ENCODE measurements at places on chromosomes 7 and 10. TPM values are rescaled to one million over a fixed set of nuclear protein-coding genes. Genes with fewer than 3 reads are reported as not detected.

PNLIPRP1 gene
- 0.22 TPM for polyA plus RNA-seq

CD36 gene
- 35.0 TPM for polyA plus RNA-seq

PVRIG gene
- 4.7 TPM for polyA plus RNA-seq

SVIL gene
- polyA plus RNA-seq: 44.7 TPM

ERVW-1 gene
- 1.1 TPM for polyA plus RNA-seq

NEURL1 gene
- polyA plus RNA-seq: 1.2 TPM

GRCh38 chr10:116371737-116372136 is 47.5 kb downstream of the CCDC172 start:
- no peak for DNase-seq

DNA sequence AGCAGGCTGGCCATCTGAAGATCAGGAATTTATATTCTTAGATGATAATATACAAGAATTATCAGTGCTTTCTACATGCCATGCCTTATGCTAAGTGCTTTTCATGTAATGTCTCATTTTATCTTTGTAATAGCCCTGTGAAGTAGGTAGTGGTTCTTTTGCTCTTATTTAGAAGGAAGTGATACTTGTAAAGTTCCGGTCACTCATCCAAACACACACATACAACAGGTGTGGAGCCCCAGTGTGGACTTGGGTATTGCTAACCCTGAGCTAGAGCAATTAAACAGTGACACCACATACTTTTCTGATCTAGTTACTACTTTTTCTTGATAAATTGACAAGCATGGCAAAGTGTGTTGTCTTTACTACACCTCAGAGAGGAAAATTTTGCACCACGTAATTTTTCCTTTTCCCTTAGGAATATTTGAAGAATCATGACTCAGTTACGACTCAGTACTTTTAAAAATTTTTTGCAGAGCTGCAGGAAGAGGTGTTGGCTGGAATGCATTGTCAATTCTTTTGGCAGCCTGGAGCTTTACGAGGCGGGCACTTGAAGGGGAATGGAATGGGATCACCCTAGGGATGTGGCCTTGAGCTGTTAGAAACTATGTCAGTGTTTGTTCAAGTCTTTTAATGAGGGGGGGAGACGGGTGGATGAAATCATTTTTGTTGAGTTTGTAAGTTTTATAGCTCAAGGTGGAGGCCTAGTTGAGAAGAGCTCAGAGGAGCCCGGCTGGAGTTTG is 212.5 kb upstream of the CELF2 start:
- DNase-seq: no peak

DNA sequence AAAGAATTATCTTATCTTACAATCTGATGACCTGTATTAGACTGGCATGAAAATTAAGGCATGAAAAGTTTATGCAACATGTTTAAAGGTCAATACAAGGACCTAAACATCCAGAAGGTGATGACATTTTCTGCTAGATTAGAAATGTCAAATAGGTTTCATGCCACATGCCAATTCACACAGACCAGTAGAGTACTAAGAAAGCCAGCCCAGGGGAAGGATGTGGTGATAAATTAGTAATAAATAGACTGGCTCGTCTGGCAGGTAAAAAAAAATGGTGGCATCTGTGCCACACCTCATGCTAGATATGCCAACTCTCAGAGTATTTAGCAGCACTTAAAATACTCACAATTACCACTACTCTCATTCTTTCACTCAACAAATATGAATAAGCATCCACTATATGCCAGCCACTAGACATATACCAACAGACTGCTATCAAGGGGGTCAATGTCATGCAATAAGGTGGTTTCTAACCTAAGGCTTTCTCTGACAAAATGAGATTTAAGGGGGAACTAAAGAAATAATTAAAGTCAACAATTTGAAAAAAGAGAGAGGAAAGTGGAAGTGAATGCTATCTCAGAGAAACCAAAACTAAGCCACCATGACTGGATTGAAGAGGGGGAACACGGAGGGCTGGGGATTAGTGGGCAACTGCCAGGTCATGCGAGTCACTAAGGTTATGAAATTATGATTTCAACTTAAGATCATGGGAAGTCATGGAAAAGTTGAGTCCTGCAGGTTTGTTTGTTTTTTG is 83.5 kb downstream of the SGMS1 start:
- no peak for DNase-seq

DNA sequence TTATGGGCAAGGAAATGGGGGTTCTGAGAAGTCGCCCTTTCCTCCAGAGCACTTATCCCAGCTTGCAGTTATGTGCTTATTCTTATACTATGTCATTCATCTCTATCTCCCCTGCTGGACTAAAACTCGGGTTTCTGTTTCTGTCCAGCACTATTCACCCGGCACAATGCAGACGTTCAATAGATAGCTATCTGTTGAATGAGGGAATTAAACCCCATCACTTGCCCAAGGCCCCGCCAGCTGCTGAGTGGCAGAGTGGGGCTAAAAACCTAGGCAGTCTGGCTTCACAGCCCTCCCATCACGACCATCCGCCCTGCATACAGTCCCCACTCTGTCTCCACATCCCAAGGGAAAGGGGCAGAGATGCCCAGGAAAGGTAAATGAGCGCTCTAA is 5.4 kb downstream of the SLIT1 start:
- no peak for DNase-seq

- DNase-seq: no peak
Observed at GRCh38 chr7:79930604-79931003, 204.0 kb upstream of the GNAI1 start.

DNA sequence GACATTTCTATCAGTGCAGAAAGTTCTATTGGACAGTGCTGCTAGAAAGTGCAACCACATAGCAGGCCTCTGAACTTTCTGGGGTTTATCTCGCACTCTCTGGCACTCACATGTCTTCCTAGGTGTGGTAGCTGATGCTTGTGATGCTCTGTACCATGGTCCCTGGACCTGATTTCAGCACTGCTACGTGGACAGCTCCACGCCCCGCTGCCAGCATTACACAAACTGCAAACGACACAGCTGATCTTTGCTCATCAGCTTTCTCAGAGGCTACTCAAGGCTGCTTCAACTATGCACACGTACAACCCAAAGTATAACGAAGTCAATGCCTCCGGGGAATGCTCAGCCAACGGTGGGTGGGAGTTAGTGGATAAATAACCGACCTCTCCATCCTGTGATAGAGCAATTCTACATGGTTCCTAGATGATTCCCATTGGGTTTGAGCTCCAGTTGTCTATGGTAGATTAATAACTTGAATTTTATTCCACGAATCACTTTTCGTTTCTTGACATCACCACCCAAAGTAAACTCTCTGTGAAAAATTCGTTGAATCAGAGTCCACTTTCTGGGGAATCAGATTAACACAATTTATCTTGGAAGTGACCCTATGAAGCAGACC is 302.5 kb downstream of the ACTR3B start:
- peak; percentile 49 for DNase-seq

GRCh38 chr7:107700570-107700969 is 39.9 kb downstream of the SLC26A4 start:
- DNase-seq: no peak

DNA sequence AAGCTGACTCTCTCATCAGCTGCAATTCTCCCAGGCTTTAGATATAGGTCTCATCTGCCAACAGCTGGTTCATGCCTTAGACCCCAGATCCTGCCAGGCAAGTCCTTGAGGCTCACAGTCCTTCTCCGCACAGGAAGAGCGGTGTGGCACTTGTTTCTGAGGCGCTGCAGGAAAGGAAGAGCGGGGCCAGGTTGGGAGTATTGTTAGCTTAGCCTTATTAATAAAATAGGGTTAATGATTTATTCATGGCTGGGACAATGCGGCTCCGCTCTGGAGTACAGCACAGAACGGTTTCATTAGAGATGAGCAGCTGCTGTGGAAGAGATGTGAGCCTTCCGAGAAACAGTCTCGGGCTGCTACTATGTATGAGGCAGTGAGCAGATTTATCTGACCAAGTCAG is 78.1 kb downstream of the FZD1 start:
- no peak for DNase-seq

DNA sequence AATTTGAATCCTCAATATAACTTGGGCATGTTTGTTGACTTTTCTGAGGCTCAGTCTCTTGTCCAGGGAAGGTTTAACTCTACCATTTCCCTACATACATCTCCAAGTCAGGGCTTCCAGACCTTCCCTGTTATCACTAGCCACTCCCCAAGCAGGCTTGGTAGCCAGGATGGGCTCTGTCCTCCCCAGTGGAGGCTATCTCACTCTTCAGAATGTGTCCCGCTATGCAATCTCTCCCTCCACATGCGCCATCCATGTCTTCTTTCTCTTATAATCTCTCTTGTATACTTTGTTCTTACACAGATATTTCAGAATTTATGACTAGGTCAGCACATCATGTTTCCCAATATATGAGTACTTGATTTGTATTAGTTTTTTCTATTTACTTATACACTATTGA is 310.4 kb downstream of the HGF start:
- no peak for DNase-seq

DNA sequence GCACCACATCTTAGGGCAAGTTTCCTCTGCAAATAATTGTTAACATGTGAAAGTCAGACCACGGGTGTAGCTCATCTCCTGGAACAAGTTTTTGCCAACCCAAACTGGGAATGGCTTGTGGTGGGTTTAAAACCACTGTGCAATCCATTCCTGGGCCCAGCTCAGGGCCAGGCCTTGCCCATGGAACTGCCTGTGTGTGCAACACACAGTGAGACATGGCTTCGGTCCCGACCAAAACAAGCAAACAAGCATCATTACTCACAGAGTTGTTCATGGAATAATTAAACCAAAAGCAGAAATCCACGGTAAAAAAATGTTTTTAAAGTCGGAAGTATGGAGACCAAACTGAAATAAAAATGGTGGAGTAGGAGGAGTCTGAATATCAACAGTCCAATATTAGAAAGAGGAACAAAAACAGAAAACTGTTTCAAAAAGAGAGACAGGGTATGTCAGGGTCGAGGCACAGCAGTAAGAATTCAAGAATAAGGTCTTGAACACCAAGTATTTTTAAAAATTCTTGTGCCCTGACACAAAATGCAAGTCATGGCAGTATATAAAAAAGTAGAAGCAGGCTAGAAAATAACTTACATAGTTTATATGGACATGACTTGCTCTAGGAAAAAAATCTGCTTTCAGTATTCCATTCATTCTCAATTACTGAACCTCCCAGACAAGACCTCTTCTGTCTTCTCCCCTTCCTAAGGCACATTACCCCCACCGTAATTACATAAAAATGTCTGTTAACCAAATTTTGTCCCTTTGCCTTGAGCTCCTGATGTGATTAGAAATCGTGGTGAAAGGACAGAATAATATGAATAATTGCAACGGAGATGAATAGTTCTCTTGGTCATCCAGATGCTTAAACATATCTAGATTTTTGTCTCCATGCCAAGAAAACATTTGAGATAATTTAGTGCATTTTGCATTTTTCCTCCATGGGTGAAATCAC is 88.4 kb downstream of the FAS start:
- no peak for DNase-seq

GRCh38 chr7:23373151-23374004 is 74.2 kb downstream of the MALSU1 start:
- no peak for DNase-seq

GRCh38 chr7:130099331-130099730 is 29.0 kb downstream of the KLHDC10 start:
- no peak for DNase-seq

- DNase-seq: no peak
Observed at GRCh38 chr7:155211761-155212160, 85.9 kb upstream of the INSIG1 start.

DNA sequence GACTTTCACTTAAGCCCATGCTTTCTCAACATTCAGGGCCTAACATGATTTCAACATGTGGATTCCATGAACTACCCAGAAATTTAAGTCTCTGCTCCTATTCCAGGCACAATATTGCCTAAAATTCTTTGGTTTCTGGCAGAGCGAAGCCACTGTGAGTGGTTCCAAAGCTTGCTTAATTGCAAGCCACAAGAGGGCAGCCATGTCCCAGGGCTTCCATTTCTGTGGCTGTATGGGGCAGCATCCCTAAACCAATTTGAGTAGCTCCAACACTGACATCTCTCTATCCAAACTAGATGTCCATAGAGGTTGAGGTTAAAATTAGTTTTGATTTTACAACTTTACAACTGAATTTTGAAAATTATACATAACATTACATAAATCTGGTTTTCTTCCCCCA is 56.3 kb upstream of the MDFIC start:
- no peak for DNase-seq

DNA sequence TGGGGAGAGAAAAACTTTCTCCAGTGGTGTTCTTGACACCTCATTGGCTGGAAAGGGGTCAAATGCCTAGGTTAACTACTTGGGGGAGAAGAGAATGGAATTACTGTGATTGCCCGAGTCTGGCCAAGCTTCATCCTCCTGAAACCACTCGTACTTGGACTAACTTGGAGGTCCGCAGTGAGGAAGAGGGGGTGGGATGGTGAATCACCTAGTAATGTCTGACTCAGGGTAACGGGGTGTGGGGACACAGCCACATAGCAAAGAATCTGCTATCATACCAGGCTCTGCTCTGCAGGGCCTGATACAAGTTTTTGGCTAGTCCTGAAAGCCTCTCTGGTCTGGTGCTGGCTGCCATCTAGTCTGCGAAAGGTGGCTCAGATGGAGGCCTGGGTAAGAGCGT is 190.9 kb downstream of the RPS24 start:
- DNase-seq: no peak
